ENCODE measurements at places on chromosomes 7 and 10.

GRCh38 chr7:8070451-8071180 lies 102.0 kb downstream of the GLCCI1 start:
- DNase-seq = no peak

GRCh38 chr7:139692723-139693122 lies 85.1 kb downstream of the HIPK2 start:
- DNase-seq = no peak

GRCh38 chr7:41640487-41640886 lies 62.4 kb downstream of the INHBA start:
- DNase-seq = no peak

DNA sequence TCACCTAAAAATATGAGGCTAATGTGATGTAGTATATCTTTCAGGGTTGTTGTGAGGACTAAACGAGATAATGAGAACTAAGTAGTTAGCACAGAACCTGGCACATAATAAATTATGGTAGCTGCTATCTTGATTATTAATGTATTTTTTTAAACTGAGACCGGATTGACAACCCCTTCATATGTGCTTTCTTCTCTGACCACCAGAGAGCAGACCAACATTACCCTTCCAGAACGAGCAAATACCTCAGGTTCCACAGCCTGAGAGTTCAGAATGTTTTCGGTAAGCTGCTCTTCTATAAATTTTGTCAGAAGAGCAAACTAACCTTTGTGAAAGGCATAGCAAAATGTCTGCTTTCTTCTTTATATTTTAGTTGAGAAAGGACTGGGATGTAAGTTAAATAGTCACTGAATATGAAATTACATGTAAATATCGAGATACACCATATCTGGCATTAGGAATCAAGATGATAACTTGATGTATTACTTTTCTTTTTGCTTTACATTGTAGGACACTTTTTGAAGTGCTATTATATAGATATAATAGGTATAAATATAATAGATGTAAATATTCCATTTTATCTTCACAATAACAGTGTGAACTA lies 13.6 kb upstream of the BPGM start:
- DNase-seq = peak; percentile 57

GRCh38 chr7:31494421-31494820 lies 19.5 kb upstream of the ITPRID1 start:
- DNase-seq = no peak

DNA sequence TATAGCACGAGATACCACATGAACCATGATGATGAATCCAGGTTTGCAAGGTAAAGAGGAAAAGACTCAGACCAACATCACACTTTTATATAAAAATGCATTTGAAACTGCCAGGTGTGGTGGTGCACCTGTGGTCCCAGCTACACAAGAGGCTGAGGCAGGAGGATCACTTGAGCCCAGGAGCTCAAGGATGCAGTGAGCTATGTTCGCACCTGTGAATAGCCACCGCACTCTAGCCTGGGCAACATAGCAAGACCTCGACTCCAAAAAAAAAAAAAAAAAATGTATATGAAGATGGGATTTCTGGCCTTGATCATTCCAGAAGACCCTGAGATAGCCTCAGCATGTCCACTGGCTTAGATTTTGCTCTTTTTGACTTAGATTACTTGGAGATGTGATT lies 161.6 kb downstream of the PARD3 start:
- DNase-seq = no peak

GRCh38 chr10:126208726-126209302 lies 179.5 kb downstream of the ADAM12 start:
- DNase-seq = no peak

GRCh38 chr10:99329304-99329553 lies at the start of gene CNNM1:
CNNM1 (plus strand) TSS chr10:99329356; CDS start chr10:99329388, 32 bp downstream.
- DNase-seq = no peak

DNA sequence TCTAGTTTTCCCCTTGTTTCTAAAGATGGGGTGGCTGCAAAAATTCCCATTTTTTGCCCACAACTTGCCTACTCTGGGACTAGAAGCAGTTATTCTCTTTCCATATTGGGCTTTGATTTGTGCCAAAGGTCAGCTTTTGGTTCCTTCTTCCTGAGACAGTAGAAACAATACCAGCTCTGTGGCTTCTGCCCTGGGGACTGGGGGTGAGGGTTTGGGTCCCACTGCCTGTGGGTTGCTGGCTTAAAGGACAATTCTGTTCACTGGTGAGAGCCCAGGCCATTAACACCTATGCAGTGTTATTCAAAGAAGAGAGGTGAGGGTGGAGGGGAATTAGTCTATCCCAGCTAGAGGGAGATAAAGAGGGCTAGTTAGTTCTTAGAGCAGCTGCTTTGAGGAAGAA lies 171.5 kb downstream of the CPEB3 start:
- no peak for DNase-seq

GRCh38 chr10:58618158-58618676 lies 105.5 kb downstream of the BICC1 start:
- no peak for DNase-seq

- no peak for DNase-seq
Observed at GRCh38 chr10:33798754-33799153, 464.3 kb upstream of the NRP1 start.

Measured in OCI-M1 (cell line).